CD4-positive, alpha-beta T cell treated with Interleukin-15 for 1 hour (primary cell): ENCODE measurements at places on chromosomes 16 and 17.

DNA sequence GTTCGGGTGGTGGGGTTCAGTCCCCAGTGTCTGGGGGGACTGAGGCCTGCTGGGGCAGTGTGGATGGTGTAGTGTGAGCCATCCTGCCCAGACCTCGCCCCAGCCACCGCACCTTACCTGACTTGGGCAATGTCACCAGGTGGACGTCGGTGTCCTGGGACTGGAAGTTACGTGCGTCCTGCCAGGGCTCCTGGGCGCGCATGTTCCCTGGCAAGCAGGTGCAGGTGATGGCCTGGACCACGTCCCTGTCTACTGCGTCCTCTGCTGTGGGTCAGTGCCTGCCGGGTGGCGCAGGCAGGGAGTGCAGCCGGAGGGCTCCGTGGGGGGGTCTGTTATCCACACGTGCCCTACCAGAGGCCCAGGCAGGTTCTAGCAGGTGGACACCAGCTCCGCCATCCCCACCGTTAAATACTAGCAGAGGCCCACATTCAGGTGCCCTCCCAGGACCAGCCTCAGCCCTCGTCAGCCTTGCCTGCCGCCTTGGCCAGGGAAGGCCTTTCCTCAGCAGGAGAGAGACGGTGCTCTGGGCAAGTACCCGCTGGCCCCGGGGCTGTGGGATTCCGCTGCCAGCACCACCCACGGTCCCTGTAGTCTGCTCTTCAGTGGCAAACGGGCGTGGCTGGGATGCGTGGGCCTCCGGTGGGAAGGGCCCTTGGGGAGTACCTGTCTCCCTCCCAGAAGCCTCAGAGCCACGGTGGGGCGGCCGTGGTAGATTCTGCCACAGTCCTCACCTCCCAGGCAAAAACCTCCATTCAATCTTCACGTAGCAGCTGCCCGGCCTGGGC is 8.1 kb upstream of the DPEP1 start:
- DNase-seq: no peak

- DNase-seq: no peak
These were observed 3.9 kb downstream of the EVPL start for GRCh38 chr17:76022973-76023899.

GRCh38 chr17:6919158-6919557 is 76.7 kb upstream of the ALOX12 start:
- DNase-seq: no peak

- peak; percentile 67 for DNase-seq
These were observed 4.6 kb upstream of the SLC12A3 start for GRCh38 chr16:56860226-56861020.

- DNase-seq: no peak
These were observed 90.7 kb upstream of the CLEC18B start for GRCh38 chr16:74511961-74512360.

- no peak for DNase-seq
These were observed at the start of gene B3GNT9 for GRCh38 chr16:67150833-67151396. B3GNT9 (minus strand) TSS chr16:67150998; CDS start chr16:67150485, 513 bp downstream.

GRCh38 chr17:13476720-13477119 is 125.0 kb downstream of the HS3ST3A1 start:
- no peak for DNase-seq

- no peak for DNase-seq
These were observed 18.9 kb downstream of the CYB5D2 start for GRCh38 chr17:4161967-4162305.

DNA sequence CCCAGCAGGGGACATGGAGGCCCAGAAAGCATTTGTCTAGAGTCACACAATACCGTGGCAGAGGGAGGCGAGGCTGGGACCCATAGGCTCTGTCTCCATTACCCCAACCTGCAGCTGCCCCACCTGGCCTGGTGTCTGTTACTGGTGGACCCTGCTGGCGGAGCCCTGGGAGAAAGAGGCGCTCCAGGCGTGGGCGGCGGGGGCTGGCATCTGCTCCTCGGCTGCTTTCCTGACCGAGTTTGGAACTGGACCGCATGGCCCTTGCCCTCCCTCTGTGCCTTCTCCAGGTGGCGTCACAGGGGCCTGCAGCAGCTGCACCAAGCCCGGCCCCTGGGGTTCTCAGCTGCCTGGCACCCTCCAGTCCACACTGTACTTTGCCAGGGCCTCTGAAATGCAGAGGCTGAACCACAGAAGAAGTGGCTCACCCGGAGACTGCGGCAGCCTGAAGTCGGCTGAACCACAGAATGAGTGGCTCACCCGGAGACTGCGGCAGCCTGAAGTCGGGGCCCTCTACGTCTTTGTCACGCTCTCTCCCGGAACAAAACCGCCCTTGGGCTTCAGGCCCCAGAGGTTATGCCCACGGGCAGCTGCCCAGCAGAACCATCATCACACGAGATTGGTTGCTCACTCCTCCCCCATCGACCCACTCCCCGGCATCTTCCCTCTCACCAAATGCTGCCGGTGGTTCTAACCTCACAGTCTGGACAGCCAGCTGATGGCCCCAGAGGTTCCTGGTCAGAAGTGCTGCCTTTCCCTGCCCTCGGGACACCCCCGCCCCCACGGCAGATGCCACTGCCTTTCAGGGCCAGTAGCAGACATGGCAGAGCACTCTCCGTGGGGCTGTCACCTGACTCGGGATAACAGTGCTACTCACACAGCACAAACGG is 20.2 kb downstream of the CBFA2T3 start:
- DNase-seq: no peak

DNA sequence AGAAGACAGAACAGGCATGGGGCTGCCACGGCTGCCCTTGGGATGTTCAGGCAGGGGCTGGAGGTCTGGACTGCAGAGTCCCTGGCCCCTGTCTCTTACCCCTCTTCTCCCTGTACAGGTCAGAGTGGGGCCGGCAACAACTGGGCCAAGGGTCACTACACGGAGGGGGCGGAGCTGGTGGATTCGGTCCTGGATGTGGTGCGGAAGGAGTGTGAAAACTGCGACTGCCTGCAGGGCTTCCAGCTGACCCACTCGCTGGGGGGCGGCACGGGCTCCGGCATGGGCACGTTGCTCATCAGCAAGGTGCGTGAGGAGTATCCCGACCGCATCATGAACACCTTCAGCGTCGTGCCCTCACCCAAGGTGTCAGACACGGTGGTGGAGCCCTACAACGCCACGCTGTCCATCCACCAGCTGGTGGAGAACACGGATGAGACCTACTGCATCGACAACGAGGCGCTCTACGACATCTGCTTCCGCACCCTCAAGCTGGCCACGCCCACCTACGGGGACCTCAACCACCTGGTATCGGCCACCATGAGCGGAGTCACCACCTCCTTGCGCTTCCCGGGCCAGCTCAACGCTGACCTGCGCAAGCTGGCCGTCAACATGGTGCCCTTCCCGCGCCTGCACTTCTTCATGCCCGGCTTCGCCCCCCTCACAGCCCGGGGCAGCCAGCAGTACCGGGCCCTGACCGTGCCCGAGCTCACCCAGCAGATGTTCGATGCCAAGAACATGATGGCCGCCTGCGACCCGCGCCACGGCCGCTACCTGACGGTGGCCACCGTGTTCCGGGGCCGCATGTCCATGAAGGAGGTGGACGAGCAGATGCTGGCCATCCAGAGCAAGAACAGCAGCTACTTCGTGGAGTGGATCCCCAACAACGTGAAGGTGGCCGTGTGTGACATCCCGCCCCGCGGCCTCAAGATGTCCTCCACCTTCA is 11.7 kb downstream of the TUBB3 start:
- DNase-seq: no peak
